ENCODE measurements at places on chromosomes 1 and 21.

- no peak for DNase-seq
These were observed 6.0 kb upstream of the CD2 start for GRCh38 chr1:116748272-116748671.

GRCh38 chr1:153697191-153698019 lies 18.9 kb downstream of the NPR1 start:
- no peak for DNase-seq

DNA sequence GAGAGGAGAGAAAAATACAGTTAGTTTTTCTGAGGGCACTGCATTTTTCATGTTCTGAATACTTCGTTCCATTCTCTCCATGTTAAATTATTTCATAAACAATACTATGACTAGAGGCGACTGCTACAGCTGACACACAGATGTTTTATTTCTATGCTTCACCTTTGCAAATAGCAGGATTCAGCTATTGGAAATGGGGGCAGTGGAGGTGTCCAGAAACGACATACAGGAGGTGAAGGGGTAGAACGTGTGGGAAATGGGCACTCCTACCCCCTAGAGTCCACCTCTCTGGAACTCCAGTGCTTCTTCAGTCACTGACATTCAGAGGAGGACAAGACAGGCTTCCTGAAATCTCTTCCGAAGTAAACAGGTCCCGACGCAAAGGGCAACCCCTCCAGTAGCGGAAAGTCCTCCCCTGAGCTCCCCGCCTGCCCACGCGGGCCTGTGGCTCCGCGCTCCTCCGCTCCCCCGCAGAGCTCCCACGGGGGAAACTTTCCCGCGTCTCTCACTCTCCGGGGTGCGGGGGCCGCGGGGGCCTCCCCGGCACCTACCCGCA lies 480 bp downstream of the DPYD start:
- no peak for DNase-seq

DNA sequence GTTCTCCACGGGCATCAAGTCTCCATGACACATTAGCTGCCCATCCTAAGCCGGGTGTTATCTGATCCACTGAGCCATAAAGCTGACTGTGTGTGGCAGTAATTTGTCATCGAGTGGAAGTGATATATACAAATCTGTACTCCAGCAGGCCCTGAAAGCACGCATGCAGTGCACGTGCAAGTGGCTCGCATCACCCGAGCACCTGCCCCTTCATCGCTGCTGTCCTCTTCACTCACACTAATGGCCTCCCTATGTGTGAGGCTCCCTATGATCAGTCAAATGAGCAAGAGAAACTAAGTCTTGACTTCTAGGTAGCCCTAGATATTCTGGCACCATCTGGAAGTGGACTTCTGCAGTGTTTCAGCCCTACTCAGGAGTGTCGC lies 248.6 kb downstream of the MATN1 start:
- DNase-seq, result no peak

DNA sequence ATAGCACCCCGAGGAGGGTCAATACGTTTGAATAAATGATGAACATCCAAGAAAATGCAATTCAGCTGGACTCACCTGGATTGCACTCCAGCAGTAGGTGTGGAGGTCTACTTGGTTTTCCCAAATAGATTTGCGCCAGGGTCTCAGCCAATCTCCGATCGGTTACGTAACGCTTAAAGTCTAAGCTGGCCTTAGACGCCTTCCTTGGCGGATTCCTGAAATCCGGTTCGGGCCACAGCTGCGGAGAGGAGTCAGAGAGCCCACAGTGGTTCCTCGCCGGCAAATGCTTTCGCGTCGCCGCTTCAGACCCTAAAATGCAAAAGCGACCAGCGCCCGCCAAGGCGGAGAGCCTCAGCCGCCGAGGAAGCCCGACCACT lies 322 bp downstream of the TFB2M start:
- DNase-seq, result no peak

DNA sequence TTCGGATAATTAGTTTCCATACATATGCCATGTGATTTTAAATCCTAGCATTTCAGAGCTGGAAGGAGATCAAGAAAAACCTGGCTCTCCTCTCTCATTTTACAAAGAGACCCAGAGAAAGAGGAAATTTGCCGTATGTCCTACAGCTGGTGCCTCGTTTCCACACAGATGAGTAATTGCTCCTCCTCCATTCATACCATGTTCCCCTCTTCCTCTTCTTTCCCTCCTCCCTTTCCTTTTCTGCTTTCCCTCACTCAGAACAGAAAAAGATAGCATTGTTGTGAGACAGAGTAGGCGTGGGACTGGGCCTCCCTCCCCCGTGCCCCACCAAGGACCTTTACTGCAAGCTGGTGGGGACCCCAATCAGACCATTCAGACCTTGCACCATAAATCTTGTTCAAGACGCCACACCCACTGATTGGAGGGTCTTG lies 13.7 kb upstream of the SLC44A3 start:
- no peak for DNase-seq

GRCh38 chr1:27296773-27297291 lies 25.1 kb upstream of the TMEM222 start:
- peak; percentile 71 for DNase-seq

GRCh38 chr1:110163591-110163990 lies 13.3 kb downstream of the SLC6A17 start:
- peak; percentile 19 for DNase-seq

- no peak for DNase-seq
These were observed 1211.1 kb downstream of the NCAM2 start for GRCh38 chr21:22209304-22209700.

DNA sequence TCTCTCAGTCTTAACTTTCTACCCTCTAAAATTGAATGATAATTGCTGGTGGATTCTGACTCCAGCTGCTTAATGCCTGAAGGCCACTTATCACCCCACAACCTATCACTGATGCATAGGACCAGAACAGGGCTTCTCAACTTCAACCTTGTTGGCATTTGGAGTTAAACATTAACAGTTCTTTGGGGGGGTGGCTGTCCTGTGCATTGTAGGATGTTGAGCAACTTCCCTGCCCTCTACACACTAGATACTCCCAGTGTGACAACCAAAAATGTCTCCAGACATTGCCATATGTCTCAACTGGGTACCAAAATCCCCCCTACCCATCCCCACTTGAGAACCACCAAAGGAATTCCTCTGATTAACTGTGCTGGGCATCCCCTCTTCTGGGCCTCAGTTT lies 275.4 kb upstream of the TMEM51 start:
- no peak for DNase-seq

- DNase-seq, result peak; percentile 19
These were observed 171.0 kb downstream of the LRRC40 start for GRCh38 chr1:70034403-70034802.

- no peak for DNase-seq
These were observed 21.0 kb upstream of the RAP1A start for GRCh38 chr1:111598544-111598943.

DNA sequence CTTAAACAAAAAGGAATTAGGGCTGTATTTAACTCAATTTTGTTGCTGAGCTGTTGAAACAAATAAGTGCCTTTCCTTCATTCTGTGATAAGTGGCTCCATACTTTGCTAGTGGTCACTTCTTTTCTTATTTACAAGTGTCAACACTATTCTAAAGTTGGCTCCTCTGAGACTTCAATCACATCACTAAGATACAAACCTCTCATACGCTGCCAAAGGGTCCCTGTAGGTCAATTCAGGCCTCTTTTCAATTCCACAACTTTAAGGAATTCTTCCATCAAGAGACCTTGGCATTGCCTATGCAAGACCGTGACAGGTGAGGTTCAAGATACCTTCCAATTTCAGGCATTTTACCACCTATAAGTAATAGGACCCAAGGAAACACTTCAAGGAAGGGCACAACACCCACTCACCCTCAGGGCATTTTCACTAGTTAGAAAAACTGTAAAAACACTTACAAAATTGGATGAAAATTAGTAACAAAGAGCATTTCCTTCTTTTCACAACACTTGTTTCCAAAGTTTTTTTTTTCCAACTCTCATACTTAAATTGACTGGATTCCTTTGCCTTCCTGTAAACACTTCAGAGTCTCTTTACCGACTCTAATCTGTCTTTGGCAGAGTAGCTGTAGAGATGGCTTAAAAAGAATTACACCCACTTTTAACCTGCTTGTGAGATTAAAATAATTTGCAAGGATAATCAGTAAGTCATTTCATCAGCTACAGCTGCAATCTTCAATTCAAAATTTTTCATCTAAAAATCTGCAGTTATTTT lies 24.5 kb downstream of the SERBP1 start:
- DNase-seq, result no peak

DNA sequence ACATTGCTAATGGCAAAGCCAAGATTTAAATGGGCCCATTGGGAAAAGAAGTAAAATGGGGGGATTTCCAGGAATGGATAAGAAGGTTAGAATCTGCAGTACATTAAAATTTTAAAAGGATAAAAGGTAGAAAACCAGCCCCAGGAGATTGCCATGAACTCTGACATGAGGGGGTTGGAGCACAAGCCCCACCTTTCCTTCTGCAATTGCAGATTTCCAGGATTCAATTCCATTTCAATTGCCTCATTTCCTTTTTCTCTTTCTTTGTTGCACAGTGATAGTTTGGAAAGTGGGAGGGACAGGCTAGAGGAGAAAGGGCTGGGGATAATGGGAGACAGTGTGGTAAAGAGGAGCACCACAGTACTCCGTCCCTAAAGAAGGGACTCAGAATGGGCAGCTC lies 238.5 kb upstream of the RAB4A start:
- no peak for DNase-seq

DNA sequence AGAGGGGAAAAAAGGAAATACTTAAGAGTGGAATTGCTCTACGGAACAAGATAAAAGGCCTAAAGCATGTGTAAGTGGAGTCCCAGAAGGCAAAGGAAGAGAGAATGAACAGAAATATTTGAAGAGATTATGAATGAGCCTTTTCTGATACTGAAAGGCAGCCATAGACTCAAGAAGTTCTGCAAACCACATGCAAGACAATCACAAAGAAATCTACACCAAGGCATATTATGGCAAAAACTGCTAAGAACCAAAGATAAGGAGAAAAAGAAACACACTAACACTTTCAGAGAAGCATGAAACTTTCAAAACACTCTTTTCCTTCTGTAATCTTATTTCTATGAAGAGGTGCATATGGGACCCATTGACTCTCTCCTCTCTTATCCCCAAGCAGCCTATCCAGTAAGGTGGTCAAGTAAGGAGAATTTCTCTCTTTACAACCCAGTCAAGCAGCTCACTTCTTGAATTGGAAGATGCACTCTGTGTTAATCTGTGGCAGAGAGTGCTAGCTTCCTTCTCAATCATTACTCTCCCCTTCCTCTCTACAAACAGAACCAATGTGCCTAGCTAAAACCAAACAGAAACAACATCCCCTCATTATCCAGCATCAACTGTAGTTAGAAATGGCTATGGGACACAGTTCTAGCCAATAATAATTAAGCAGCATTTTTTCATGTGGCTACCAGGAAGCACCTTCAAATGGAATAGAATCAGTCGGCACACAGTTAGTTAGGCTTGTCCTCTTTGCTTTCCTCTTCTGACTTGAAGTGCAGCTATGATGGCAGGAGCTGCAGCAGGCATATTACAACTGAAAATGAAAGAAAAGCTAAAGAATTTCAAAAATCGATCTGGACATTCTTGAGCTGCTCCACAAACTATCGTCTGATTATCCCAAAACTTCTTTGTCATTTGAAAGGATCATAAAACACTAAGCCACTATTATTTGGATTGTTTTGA lies 25.9 kb downstream of the KRTAP19-8 start:
- DNase-seq, result no peak

DNA sequence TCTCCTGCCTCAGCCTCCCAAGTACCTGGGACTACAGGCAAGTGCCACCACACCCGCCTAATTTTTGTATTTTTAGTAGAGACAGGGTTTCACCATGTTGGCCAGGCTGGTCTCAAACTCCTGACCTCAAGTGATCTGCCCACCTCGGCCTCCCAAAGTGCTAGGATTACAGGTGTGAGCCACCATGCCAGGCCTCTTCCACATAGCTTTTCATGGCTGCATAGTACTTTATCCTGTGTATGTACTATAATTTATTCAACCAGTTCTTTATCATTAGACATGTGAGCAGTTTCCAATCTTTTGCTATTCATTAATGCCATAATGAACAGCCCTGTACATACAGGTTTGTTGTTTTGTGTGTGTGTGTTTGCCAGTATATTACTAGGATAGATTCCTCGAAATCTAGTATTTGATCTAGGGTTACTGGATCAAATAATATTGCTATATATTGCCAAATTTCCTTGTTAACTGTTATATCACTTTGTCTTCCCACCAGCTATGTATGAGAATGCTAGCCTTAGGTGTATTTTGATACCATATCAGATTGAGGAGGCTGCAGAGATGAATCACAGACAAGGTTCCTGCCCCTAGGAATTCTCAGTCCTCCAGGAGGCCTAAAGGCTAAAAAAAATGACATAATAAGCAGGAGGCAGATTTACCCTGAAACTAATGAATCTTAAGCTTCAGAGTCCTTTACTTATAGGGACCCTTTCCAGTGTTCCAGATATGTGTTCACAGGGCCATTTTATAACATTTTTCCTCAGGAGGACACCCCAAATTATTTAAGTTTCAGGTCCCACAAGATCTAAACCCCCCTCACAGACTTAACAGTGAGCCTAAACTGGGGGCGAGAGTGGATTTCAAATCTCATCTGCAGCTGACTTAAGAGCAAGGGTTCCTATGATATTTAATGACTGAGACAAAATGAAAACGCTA lies 2.1 kb upstream of the PDIK1L start:
- no peak for DNase-seq

- no peak for DNase-seq
These were observed 74.9 kb downstream of the JAK1 start for GRCh38 chr1:64891448-64891825.

- DNase-seq, result no peak
These were observed 7.1 kb upstream of the ADAM30 start for GRCh38 chr1:119903443-119903835.

GRCh38 chr1:160862203-160863060 lies at the start of gene CD244:
Gene CD244, minus strand, starts transcription at chr1:160862887. Its CDS starts 210 bp downstream, at chr1:160862677.
- DNase-seq, result no peak

DNA sequence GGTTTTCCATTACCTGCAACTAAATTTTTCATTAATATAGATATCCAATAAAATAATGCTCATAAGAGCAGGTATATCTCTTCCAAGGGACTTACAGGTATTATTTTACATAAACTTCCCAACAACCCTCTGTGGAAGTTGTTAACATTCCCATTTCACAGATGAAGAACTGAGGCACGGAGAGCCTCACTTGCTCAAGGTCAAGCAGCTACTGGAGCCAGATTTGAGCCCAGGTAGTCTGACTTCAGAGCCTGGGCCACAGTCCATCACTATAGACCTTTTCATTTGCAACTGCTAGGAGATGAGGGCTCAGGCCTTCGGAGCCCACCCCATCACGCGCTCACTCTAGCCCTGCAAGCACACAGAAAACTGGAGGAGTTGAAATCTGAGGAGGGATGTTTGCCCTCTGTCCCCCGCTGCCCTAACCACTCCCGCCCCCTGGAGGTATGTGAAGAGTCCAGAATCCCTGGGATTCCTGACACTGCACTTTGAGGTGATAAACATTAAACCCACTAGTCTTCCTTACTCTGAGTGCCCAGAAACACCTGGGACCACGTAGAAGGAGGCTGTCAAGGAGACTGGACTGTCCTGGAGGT lies 11.7 kb upstream of the ALPL start:
- no peak for DNase-seq

Data from SHP77 (cell line).